ENCODE measurements at places on chromosomes 2 and 18.

GRCh38 chr2:205965707-205966106 lies 120.3 kb downstream of the INO80D start:
- DNase-seq, result no peak

GRCh38 chr2:113260991-113261390 lies 17.7 kb downstream of the PAX8 start:
- no peak for DNase-seq

GRCh38 chr2:218075975-218076811 lies 7.1 kb downstream of the RUFY4 start:
- DNase-seq, result no peak

GRCh38 chr18:8424481-8424880 lies 184.8 kb upstream of the RAB12 start:
- DNase-seq, result no peak

DNA sequence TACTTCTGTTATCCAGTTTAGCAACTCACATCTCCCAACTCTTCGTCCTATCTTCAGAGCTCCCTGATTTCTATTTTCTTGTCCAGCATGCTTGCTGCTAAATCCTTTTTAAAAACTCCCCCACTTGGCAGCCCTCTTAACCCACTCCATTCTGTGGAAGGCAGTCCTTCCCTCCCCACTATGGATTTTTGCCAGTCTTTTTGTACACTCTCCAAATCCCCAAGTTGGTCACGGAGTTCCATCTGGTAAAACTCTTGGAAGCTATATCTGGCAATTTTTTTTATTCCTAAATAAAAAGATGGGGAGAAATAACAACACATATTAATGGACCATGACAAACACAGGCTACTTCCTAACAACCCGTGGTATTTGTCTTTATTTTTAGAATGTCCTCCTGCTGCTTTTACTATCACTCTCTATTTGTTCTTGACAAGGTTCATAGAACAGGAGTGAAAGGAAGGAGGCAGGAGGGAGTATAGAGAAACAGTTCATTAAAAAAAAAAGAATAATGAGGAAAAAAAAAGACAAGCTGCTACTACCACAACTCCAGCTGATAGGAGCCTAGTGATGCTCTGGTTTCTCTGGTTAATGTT lies 120.0 kb upstream of the THSD7B start:
- no peak for DNase-seq

- DNase-seq, result no peak
Observed at GRCh38 chr2:157438863-157439823, 4.7 kb downstream of the CYTIP start.

- no peak for DNase-seq
Observed at GRCh38 chr18:78732273-78733210, 247.1 kb upstream of the SALL3 start.

DNA sequence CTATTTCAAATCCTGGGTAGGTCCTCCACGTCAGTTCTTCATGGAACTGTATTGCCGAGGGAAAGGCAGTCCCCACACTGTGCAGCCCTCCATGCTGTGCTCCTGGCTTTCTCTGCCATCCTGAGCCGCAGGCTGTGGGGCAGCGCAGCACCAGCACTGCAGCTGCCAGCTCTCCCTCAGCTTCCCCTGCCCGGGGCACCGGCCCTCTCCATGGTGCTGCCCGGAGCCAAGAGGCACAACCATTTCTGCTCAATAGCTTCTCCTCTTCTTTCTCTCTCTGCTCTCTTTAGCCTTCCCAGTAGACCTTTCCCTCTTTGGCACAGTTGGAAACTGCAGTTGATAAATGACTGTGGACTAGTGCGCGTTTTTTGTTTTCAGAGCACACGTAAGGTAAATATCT lies 12.1 kb downstream of the ANKRD23 start:
- no peak for DNase-seq

- DNase-seq, result no peak
Observed at GRCh38 chr2:16002575-16002974, 62.2 kb downstream of the MYCN start.

DNA sequence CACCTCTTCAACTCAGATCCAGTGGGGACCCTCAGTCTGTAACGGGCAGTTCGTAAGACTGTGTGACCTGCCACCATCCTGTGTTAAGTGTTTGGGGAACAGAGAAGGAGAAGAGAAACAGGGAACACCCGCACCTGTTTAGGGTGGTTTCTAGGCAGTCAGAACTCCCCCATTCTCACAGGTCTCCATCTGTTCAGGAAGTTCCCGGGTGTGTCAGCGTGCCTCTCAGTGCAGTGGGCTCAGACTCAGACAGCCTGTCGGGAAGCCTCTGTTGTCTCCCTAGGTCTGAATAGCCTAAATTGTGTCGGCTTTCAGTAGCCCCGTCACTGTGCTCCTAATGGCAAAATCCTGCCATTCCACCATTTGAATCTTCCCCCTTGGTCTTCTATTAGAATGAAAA lies 256.6 kb downstream of the LOXHD1 start:
- no peak for DNase-seq

DNA sequence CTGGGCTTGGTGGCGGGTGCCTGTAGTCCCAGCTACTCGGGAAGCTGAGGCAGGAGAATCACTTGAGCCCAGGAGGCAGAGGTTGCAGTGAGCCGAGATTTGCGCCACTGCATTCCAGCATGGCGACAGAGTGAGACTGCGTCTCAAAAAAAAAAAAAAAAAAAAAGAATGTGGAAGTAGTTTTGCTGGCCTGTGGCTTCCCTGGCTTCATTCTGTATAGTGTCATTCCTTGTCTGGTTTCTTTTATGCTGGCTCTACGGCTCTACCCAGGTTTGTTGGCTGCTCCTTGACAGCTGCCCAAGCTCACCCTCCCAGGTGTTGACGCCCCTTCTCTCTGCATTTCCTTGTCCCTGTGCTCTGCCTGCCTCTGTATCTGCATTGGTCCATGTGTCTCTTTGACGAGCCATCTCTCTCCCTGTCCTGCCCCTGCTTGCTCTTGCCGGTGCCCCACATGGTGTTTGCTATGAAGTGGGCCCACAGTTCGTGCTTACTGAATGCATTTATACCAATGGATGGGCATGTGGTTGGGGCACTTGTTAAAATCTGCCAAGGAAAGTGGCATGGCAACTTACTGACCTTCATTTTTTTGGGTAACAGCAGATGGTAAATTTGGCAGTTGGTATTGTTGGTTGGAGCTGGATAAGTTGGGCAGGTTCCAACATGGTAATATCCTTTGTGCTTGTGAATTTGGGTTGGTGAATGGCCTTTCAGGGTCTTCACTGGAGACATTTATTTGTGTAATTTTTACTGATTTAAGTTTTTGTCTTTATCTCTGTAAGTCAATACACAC lies 113.9 kb downstream of the MAP4K4 start:
- no peak for DNase-seq

- DNase-seq, result no peak
Observed at GRCh38 chr2:219871351-219871750, 243.9 kb downstream of the SLC4A3 start.

DNA sequence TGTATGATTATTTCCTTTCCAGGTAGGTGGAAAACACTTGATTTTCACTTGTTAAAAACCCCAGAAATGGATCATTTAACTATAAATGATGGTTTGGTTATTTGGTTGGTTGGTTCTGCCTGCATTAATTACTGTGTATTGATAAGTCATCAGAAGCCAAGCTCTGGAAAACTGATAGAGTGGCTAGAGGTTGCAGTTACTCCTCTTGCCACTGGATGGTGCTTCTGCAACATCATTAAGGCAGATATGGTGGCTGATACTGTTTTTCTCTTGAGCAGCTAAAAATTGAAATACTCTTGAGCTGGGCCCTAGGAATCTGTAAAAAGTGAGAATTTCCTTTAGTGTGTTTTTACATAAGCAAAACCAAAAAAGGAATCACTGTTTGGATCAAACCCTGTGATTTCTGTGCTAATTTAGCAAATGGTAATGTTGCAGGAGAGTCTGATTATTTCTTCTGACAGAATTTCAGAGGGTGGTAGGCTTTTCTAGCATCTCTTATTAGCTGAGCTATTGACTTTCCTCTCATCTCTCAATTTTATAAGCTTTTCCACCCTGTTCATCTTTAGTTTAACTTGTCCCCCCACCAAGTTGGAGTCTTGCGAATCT lies 54.3 kb downstream of the RAB10 start:
- DNase-seq, result no peak

All from NCI-H774 (cell line).